ENCODE measurements at places on chromosomes 11 and 22. TPM values are rescaled to one million over a fixed set of nuclear protein-coding genes. Genes with fewer than 3 reads are reported as not detected.

DNA sequence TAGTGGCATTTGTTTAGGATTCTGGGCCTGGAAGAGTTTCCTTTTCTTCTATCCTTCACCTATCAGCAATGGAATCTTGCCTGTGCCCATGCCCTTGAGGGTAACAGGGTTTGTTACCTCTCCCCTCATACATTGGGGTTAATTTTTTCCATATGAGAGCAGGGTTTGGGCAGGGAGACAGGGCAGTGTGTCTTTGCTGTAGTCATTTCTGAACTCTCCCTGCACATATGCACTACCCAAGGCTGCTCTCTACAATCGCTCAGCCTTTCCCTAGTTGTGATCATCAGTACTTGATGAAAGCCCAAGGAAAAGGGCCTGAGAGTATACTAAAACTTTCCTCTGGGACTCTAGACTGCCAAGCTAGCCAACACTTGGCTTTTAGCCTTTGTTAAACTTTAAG is 95.7 kb downstream of the LRRC32 start:
- DNase-seq = no peak

GRCh38 chr11:48161951-48162884 is 54.4 kb upstream of the OR4B1 start:
- no peak for DNase-seq

DNA sequence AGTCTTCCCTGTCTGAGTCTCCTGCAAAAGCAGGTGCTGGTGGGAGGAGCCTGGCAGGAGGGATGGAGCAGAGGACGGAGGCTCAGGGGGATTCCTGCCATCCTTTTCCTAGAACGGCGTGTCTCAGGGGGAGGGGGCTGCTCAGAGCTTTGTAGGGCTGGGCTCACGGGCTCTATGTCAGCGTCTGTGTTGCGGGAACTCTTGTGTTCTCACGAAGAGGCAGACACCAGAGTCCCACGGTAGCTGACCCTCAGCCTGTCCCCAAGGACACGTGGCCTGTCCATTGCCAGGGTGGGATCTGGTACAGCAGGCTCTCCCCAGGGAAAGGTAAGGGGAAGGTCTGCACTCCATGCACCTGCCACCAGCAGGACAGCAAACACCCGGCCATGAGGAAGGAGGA is 1505.2 kb downstream of the TBC1D22A start:
- no peak for DNase-seq

DNA sequence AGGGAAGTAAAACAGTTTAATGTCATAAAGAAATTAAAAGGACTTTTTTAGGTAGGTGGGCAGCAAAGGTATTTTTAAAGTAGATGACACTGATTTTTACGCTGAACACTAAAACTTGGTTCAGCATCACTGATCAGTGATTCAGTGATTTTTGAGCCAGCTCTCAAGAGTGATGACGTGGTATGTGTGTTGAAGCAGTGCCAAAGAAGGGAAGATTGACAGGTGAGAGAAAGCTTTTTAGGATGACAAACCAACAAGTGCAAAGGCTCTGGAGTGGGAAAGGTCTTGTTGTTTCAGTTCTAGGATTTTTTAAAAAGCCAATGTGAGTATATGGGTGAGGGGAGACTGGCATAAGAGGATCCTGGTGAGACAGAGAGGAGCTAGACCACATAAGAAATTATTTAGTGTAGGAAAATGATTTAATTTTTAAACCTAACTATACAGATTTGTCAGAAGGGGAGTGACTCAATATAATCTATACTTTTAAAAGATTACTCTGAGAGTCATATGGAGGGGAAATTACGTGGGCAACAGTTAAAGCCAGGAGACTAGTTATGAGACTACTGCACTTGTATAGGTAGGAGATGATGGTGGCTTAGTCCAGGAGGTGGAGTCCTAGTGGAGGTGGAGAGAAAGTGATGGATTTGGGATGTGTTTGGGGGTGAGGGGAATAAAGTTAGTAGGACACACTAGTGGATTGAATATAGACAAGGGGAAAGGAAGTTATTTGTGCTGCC is 17.6 kb upstream of the CALCB start:
- no peak for DNase-seq

DNA sequence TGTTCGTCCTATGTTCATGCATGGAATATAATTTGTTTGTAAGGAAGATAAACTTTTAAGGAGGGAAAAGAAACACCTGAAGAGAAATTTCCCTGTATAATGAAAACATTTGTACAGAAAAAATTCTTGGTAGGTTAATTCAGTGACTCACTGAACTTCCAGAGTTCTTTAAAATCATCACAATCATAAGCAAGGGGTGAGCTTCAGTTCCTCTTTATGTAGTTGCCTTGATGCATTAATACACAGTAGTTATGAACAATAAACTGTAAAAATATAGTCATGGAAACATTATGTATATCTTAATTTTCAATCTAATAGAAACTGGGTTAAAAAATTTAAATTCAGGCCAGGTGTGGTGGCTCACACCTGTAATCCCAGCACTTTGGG is 1.1 kb upstream of the C11orf65 start:
- DNase-seq = no peak

- peak; percentile 49 for DNase-seq
Measured at GRCh38 chr11:75867778-75868374, 52.9 kb downstream of the UVRAG start.

DNA sequence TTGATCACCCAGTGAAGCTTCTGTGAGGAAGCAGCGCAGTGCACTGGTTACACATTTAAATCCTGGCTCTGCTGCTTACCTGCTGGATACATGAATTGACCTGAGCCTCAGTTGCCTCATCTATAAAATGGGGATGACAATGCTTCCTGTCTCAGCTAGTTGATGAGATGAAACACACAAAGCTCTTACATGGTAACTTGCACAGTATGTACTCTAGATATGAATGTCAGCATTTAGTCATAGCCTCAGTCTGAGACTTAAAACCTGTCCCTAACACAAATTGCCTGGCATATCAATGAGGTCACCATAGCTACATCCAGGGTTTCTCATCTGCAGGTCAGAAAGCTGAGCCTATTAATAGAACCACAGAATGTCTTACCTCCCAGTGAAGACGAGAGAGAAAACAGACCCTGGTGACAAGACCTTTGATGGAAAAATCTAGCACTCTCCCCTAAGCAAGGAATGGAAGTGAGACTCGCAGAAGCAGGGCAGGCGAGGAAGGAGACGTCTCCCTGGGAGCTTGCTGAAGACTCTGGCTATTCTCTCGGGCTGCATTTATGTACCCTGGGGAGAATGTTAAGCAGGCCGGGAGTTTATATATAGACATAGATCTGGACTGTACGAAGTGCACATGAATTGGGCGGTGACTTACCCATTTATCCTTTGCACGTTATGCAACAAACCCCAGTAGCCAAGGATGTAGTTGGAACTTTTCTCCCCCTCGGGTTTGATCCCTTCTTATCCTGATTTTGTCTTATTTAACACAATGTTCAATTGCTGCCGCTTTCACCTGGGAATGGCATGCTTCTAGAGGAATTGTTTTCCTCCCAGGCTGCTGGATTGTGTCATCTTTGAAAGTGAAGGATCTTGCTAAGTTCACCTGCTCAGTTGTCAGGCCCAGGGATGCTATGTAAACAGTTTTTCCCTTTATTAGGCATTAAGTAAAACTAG is 18.0 kb downstream of the SDHAF2 start:
- no peak for DNase-seq

The HEPN1 gene
- polyA plus RNA-seq = 1.3 TPM

- DNase-seq = no peak
Measured at GRCh38 chr11:40235841-40236240, 1223.6 kb downstream of the LRRC4C start.

- no peak for DNase-seq
Measured at GRCh38 chr11:2074266-2074825, 64.8 kb downstream of the IGF2 start.

GRCh38 chr22:19706661-19707151 is 7.6 kb upstream of the SEPTIN5 start:
- no peak for DNase-seq

DNA sequence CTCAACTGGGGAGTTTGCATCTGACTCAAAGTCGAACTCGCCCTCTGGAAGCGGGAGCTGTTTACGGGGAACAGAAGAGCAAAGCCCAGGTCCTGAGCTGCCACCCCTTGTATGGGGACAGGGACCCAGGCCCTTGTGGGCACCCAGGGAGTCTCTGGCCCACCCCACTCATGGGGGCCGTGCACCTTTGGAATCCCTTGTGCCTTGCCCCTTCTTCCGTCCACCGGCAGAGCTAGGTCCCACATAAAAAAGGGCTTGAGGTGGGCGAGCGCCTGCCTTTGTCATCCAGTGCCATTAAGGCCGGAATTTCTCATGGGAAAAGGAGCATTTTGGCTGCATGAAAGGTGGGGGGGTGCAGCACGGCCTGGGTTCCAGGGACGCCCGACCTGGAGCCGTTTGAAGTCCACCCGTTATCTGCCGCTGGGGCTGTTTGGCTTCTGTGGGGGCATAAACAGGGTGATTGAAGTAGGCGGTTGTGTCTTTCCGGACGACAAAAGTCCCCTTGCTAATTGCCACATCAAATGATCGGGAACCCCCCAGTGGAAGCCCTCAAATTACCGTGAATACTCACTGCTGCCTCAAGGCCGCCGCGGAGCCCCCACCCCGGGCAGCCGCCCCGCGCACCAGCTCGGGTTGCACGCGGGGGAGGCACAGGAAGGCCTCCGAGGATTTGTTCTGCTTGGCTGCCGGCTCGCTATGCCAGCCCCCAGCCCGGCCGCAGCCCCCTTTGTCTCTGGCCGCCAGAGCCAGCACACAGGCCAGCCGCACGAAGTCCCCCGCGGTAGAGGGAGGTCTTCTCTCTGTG is 49.0 kb upstream of the FGF3 start:
- peak; percentile 65 for DNase-seq

GRCh38 chr11:106957030-106957482 is 61.2 kb downstream of the GUCY1A2 start:
- DNase-seq = no peak

DNA sequence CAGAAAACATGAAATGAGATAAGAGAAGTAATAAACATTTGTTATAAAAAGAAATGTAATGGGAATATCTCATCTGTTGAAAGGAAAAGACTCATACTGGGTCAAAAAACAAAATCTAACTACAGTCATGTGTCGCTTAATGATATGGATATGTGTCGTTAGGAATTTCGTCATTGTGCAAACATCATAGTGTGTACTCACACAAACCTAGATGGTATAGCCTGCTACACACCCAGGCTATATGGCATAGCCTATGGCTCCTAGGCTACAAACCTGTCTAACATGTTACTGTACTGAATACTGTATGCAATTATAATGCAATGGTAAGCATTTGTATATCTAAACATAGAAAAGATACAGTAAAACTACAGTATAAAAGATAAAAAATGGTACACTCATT is 89.8 kb upstream of the ZC3H12C start:
- DNase-seq = no peak

The ANO5 gene
- polyA plus RNA-seq = 4.9 TPM
